ENCODE measurements at places on chromosomes 11 and 22.
A peak's percentile ranks its signal among the peaks of the same experiment; 100 is the strongest.

- DNase-seq, result peak; percentile 56
Measured at GRCh38 chr22:23219822-23220484, 39.6 kb downstream of the BCR start.

GRCh38 chr22:47565607-47566006, 803.2 kb downstream of the TBC1D22A start:
- DNase-seq, result no peak

DNA sequence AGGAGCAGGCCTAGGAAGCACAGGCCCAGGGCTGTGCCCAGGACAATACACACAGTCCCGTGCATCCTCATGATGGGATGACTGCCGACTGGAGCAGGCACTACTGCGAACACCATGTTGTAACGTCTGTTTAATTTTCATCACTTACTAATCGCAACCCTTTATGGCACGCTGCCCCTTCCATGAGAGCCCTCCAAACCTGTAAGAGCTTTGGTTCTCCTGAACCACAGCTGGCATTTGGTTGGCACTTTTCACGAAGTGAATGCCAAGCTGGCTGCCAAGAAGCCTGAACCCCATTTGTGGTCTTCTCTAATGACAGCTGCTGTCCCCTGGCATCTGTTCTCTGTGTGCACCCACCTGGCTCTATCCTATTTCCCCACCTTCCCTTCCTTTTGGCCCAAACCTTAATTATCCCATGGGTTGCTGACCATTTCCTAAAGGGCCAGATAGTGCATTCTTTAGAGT, 36.5 kb downstream of the APOL1 start:
- DNase-seq, result no peak

DNA sequence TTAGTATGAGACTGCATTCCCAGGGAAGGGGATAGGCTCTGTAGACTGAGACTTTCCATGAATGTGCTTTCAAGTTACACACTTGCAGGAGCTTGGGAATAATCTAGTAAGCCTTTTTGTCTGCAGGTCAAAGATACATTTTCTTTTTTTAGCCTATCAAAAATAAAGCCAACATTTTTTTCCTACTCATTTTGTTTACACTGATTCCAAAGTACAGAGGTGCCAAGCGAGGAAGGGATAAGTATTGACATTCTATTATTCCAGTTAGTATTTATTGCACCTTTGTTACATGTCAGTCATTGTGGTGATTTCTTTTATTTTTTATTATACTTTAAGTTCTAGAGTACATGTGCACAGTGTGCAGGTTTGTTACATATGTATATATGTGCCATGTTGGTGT, 413.0 kb upstream of the CHORDC1 start:
- DNase-seq, result no peak

DNA sequence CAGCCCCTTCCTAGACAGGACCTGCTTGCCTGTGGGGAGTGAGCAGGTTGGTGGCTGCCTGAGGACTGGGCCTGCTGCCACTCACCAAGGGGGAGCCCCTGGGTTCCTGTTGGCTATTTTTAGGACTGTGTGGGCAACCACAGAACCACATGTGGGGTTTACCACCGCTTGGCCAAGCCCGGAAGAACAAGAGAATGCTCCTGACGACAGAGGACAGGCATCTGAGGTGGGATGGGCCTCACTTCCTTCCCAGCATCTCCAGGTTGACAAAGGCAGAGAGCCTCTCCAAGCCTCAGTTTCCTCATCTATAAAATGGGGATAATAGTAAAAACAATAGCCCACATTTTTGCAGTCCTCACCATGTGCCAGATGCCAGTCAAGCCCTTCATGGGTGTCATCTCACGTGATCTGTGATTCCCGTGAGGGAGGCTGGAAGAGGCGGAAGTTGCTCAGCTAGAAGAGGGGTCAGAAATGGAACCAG, 43.6 kb downstream of the LRRC32 start:
- DNase-seq, result peak; percentile 70
